Amniotic stem cell (primary cell): ENCODE measurements at places on chromosomes 1 and 21.

DNA sequence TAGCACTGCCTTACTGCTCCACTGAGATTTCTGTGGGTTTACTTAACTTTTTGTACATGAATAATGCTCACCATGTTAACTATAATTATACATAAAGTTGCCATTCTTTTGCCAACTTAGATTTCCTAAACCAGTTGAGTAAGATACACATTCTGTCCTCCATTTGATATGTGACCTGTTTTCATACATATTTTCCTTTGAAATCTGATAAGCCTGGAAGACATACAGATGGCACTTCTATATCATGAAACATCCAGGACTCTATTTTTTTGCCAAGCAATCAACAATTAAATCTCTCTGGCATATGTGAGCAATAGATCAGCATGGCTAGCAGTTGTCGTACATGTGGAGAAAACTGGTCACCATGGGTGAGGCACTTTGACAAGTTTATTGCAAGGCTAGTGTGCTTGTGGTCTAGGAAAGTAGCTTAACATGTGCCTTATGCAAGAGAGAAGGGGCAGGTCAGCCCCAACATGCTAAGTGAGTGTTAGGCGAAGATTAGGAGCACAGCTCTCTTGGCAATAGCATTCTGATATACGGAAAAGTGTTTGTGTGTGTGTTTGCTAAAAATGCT is 14.2 kb downstream of the PRRX1 start:
- DNase-seq = no peak

GRCh38 chr1:67947114-67947513 is 103.3 kb downstream of the DIRAS3 start:
- DNase-seq = no peak

DNA sequence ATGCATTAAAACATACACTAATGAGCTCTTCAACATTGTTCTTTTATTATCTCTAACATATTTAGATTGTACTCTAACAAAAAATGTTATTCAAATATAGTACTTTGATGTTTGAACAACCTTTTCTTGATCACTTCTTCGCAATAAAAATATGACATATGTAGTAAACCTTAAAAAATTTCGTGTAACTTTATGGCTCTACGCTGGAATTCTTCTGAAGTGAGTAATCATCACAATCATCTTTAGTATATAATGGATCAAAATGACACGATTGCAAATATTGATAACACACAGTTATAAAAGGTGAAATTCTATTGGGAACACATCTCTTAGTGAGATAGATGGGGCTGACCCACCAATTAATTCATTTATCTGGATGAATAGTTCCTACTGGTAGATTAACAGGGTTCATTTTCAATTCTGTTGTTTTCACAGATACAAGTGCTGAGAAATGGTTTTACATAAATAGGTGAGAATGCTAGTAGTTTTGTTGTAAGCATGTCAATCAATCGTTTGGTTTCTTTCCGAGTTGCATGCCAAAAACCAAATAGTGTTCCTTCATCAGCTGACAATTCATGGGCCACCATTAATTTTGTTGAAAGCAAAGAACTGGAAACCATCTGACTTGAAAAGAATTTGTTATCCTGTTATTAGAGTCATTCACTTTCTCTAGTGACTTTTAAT is 1.5 kb upstream of the ZMPSTE24 start:
- no peak for DNase-seq

DNA sequence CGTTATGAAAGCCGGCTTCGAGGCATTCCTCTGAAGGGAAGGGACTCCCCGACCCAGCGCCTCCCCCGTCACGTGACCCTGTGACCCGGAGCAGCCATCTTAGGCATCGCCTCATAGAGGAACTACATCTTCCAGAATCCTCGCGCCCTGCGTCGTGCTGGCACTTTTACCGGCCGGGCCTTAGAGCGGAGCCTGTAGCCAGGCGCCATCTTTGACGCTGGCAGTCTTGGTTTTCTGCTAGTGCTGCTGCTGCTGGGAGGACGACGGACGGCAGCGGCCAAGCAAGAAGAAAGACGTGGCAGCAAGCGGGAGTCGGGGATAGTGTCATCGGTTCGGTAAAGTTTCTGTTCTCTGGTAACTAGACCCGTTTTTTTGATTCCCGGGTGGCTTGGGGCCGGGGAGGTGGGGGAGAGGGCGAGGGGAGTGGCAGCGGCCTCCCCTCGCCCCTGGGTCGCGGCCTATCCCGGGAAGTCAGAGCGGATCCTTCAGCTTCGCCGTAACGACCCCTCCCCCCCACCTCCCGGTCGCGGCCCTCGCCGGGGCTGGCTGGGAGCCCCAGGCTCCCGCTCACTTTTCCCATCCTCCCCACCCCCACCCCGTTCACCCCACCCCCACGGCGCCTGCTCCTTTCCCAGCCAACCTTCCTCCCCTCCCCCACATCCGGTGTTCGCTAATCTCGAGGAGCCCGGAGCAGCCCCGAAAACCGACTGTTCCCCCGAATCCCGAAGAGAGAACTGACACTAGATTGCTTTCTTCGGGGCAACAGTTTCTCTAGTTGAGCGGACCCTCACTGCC is at the start of the genes ZBED6 and ZC3H11A:
Gene ZBED6 (plus strand): TSS at position 183 of the 795 bp plus-strand sequence. CDS start 1,900 bp downstream, outside the sequence.
Gene ZC3H11A (plus strand): TSS at position 183 of the 795 bp plus-strand sequence. CDS start 21,448 bp downstream, outside the sequence.
- DNase-seq = peak; percentile 98

GRCh38 chr1:169681140-169681539 is 30.3 kb downstream of the SELL start:
- DNase-seq = no peak

- DNase-seq = no peak
Measured at GRCh38 chr1:175417316-175417715, 224.7 kb upstream of the KIAA0040 start.

DNA sequence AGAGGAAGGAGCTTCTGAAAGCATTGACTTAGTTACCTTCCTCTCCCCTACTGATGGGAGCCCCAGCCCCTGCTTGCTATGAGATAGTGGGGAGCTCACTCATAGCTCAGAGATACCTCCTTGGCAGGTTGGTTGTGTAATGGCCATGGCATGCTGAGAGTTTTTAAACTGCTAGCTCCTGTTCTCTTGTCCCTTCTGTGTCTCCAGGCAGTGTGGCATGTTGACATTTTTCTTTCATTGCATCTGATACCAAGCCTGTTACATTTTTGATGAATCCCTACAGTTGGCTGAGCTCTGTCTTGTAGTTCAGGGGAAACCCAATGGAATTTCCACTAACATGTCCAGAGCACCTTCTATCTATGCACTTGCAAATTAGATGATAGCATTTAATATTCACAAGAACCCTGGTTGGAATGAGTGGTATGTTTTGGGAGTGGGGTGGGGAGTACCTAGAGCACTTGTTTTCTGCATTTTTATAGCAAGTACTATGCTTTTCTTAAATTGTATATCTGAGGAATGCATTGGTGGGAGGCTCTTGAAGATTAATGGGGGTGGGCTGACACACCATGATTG is 39.1 kb upstream of the EFCAB14 start:
- no peak for DNase-seq

DNA sequence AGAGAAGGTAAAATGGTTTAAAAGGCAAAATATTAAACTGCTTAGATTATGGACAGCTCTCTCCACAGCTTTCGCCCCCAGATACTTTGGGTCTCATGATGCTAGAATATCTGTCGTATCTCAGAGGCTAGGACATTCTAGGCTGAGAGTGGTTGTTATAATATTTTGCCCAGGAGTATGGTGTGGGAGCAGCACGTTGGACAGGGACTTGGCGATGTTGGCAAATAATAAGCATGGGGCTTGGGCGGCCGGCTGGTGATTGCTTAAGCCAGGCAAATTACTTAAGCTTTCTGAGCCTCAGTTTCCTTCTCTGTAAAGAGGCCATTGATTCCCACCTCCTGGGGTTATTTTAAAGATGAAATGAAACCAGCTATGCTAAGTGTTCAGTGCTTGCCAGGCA is 133.2 kb downstream of the ROR1 start:
- no peak for DNase-seq

- no peak for DNase-seq
Measured at GRCh38 chr1:166695115-166695514, 144.2 kb upstream of the POGK start.

DNA sequence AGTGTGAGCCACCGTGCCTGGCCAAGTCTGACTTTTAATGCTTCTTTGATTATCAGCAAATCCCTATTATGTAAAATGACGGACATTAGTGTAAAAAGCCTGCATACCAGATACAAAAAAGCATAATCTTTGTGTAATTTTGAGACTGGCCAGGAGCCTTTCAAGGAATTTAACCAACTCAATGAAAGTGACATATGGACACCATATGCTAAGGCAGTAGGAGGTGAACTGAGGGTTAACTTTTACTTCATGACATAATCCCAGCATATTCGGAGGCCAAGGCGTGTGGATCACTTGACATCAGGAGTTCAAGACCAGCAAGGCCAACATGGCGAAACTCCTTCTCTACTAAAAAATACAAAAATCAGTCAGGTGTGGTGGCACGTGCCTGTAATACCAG is 94.6 kb downstream of the EIF4G3 start:
- no peak for DNase-seq

GRCh38 chr1:29240400-29240837 is 4.1 kb downstream of the PTPRU start:
- DNase-seq = no peak

- no peak for DNase-seq
Measured at GRCh38 chr1:116268211-116268610, 104.8 kb upstream of the ATP1A1 start.

DNA sequence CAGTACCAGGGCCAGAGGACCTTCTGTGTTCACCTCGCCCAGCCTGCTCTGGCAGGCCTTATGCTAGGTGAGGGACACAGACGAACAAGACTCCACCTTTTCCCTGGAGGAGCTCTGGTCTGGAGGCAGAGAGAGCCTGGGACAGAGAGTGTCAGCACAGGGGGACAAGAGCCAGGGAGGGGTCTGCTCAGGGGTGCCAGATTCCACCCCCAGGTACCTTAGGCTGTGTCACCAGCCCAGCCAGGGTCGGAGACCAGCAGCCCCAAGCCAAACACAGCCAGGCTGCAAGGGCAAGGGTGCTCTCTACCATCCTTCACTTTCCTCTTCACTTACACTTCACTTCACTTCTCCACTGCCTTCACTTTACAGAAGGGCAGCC is 4.3 kb upstream of the LRP8 start:
- no peak for DNase-seq

DNA sequence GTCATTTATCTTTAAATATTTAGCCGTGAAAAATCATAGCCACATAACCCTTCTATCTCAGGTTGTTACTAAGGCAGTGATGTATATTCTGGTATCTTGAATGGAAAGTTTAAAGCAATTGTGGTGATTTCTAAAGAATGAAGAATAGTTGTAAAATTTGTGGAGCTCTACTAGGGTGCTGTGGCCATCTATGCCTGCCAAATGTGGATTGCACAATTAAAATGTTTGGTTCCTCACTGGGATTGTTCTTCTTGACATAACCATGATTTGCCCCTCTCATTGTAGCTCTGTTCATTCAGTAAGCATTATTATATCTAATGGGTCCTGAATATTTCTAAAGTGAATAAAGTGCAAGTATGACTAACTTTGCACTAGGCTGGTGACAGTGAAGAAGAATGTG is 50.1 kb downstream of the AK4 start:
- DNase-seq = no peak

- no peak for DNase-seq
Measured at GRCh38 chr1:41370756-41371420, 9.7 kb downstream of the FOXO6 start.
